ENCODE measurements at places on chromosomes 4 and X.
A peak's percentile ranks its signal among the peaks of the same experiment; 100 is the strongest.

DNA sequence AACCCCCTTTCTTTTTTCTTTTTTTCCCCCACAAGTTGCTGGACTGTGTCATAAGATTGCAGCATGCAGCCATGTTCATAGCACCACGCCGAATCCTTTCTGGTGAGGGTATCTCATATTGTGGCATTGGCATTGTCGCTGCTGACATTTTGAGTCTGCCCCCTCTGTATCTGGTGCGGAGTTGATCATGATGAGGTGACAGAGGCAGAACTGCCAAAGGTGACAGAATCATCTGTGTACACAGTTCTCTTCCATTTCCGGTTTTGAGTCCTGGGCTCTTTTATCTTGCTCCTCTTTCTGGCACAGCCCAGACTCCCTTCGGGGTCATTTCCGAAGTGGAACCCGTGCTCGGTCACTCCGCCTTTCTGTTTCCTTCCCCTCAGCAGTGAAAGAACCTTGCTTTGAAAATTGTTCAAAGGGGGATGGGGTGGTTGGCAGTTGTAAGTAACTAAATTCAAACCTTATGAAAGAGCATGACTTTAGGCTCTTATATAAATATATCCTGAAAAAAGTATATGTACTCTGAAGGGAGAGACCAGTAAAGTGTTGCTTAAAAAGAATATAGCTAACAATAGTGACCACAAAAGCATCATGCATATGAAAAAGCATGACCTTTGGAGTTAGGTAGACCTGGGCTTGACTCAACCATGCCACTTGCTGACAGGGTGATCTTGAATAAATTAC lies 55.0 kb upstream of the BMP2K start:
- DNase-seq = no peak

DNA sequence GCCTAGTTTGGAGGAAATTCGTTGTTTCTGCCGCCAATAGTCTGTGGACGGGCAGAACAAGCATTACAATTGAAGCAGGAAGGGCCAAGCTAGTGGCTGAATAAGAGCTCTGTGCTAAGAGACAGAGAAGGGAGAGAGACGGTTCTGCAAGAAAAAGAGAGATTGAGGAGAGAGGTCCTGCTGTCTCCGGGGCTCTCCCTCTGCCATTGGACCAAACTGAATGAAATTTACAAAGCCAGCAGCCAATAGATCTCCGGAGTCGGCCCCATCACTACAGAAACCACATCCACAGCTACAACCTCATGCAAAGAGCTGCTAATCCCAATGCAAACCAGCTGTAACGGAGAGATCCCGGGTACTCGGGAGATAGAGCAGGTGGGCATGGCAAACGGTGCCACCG lies at the start of gene NLGN4X:
TSS of gene NLGN4X (minus strand) at position 148 of the 400 bp plus-strand sequence. CDS start 77,401 bp downstream, outside the sequence.
- DNase-seq = peak; percentile 39

- DNase-seq = no peak
Observed at GRCh38 chrX:635428-636090, 5.0 kb downstream of the SHOX start.

DNA sequence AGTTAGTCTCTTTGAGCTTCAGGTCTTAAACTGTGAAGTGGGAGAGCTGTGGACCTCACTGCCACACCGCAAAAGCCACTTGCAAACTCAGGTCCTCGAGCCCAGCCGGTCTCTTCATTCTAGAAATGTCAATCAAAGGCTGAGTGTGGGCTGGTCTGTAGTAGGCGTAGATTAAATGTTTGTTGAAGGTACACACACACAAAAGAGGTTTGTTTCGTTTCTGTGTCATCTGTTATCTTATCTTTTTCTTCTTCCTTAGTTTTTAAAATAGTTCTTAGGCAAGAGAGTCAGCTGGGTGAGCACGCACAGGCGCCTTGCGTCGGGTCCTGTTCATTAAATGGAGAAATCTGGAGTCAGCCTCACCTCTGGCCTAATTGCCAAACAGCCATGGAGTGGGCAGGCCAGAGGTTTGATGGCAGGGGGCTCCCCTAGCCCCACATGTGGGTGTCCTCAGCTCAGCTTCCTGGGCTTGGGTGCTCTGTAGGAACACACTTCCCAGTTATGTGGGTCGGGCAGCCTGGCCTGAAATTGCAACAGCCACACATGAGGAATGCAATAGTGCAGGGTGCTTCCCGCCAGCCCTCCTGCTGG lies 836 bp upstream of the PSAPL1 start:
- DNase-seq = no peak

DNA sequence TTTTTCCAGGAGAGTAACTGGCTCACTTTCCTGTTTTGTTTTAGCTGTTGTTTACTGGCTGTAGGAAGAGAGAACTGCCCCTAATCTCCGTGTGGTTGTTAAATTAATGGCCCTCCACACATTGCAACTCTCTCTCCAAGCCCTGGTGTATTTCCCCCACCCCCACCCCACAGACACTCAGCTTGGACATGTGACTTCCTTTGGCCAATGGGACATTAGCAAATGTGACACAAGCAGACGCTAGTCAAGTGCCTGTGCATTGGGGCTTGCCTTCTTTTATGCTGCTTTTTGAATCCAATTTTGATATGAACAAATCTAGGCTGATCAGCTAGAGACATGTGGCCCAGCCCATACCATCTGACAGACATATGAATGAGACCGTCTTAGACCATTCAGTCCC lies 59.6 kb upstream of the TAB3 start:
- no peak for DNase-seq
